ENCODE measurements at places on chromosomes 1 and 21.

DNA sequence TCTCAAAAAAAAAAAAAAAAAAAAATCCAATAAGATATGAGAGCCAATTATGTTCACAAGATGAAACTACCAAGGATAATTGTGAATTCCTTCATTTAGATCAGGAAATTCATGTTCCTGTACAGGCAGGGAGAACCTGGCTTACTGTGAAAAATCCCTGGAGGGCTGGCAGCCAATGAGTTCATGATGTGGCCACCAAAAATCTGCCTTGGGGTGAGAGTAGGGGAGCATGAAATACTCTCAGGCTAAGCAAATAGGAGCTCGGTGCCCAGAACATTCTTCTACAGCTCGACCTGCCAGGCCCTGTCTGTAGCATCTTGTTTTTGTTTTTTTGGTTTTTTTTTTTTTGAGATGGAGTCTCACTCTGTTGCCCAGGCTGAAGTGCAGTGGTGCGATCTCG lies 50.1 kb downstream of the PIK3CD start:
- no peak for DNase-seq

- DNase-seq = peak; percentile 31
Observed at GRCh38 chr1:84998642-84999280, 1.8 kb upstream of the MCOLN2 start.

- no peak for DNase-seq
Observed at GRCh38 chr1:46525253-46525983, 26.0 kb downstream of the KNCN start.

DNA sequence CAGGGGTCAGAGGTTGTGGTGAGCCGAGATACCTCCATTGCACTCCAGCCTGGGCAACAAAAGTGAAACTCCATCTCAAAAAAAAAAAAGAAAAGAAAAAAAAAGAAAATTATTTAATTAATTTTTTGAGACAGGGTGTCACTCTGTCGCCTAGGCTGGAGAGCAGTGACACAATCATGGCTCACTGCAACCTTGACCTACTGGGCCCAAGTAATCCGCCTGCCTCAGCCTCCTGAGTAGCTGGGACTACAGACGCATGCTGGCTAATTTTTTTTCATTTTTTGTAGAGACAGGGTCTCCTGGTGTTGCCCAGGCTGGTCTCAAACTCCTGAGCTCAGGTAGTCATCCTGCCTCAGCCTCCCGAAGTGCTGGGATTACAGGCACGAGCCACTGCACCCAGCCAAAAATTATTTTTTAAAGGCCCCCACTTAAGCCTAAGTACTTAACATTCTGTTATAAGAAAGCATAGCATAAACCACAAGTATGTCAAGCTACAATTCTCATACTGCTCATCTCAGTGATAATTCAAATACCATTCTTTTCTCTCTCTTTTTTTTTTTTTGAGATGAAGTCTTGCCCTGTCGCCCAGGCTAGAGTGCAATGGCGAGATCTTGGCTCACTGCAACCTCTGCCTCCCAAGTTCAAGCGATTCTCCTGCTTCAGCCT lies 19.9 kb downstream of the NUCKS1 start:
- no peak for DNase-seq

DNA sequence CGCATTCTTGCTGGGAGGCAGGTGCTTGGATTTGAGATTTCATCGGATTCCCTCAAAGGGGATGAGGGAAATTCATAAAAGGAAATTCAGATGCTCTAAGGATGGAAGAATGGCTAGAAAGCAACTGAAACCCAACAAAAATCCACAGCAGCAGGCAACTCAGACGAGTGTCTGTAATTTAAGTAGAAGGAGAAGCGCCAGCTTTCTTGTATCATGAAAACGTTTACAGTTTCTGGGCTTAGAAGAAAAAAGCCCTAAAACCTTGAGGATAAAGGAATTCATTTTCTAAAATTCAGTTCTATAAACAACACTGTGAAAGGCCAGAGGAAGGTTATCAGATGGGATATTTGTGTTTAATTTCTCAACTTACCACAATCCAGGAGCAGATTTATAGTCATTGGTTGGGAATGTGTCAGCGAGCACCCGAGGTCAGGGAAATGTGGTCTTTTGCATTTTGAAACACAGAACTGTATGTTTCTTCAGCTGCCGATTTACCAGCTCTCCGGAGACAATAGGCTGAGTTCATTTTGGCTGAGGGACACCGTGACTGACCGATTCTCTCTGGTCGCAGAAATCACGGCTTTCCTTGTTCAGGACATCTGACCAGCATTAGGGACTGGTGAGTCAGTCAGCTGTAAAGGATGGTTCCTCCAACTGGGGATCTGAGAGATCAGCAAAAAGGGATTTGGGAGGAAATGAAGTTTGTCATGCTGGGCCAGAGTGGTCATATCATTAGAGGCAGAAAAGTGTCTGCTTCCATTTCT lies 111.6 kb upstream of the ERRFI1 start:
- no peak for DNase-seq

DNA sequence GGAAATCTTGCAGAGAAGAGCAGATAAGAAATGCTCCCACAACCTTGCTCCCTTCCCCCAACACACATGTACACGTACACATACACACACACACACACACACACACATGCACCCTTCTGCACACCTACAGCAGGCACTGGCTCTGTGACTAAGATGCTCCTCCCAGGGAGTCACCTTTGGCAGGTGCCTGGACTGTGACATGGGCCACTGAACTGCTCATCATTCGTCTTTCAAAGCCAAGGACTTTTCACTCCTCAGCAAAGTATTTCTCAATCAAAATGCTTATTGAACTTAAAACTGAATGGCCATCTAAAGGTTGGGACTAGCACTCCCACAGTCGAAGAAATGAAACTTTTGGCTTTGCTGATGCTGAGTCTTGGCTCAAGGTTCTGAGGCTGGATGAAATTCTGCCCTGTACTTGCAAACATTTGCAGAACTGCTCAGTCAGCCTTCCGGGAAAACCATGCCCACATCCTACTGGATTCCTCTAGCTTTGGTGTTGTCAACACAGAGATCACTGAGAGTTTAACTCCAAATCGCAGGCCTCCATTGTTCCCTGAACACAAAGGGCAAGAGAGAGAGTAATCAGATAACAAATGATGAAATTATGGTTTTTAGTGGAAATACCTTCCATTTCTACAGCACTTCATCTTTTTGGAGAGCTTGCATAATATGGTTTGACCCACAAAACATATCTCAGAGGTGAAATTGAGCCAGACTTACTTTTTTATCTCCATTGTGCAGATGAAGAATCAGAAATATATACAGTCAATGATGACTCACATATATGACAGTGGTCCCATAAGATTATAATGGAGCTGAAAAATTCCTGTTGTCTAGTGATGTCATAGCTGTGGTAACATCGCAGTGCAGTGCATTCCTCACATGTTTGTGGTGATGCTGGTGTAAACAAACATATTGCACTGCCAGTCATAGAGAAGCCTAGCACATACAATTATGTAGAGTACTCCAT lies 72.4 kb upstream of the BCAR3 start:
- no peak for DNase-seq

GRCh38 chr1:67171978-67172377 lies 5.7 kb downstream of the IL23R start:
- no peak for DNase-seq

DNA sequence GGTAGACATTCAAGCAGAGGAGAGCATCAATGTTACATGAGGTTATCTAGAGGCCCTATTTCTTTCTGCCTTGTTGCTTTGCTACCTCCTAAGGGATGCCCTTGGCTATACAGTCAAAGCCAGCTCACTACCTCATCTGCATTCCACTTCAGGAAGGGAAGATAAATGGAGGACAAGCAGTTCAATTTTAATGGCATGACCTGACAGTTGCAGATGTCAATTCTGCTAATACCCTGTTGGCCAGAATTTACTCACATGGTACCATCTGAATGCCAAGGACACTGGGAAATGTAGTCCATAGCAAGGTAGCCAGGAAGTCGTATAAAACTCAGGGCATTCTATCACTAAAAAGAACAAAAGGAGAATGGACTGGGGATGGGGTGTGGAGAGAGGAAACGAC lies 31.5 kb downstream of the PALMD start:
- DNase-seq = no peak

DNA sequence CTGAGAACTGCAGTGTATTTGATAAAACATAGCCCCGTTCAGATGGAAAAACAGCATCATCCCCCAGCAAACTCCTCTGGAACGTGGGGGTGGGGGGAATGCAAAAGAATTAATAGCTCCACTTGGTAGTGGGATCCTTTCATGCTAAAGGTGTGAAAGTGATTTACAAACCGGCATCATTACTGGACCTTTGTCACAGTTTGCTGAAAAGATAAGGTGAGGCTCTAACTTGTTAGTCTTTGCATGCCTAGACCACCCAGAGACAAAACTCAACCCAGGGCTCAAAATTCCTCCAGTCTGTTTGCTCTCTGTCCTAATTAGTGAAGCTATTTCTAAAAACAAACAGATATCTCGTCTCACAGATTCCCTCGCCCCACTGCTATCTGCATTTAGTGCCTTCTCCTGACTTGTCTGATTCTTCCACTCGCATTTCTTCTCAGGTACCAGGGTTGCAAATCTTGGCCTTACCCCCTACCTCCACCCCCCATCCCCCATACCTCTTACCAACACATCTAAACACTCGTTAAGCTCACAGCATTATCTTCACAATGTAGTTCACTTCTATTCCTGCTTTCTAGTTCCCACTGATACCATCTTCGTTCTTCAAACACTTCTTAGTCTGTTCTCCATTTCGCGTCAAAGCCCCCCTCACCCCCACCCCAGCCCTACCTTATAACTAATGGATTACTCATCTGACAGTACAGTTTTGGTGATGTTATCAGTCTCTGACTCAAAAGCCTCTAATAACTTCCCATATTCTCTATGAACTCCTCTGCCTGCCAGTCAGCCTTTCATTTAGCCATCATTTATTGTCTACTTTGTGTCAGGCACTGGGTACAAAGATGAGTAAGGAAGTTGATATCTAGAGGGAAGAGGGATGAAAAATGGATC lies 11.8 kb downstream of the IER5 start:
- peak; percentile 32 for DNase-seq

- no peak for DNase-seq
Observed at GRCh38 chr21:20730441-20730840, 267.8 kb upstream of the NCAM2 start.

DNA sequence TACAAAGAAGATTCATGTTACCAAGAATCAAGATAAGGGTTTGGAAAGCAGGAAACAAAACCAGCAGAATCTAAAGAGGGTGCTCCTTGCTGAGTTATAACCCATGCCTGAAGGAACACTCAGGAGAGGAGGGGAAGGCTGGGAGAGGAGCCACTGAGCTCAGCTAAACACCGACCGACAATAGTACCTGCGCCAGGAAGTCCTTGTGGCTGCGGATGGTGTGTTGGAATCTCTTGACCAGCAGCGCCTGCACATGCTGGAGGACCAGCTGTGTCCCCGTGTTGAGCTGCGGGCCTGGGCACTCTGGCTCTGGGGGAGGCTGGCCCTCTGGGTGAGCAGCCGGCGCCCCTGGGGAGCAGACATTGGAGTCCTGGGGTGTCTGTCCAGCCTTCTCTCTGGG lies 89.4 kb downstream of the ABCA4 start:
- DNase-seq = no peak

DNA sequence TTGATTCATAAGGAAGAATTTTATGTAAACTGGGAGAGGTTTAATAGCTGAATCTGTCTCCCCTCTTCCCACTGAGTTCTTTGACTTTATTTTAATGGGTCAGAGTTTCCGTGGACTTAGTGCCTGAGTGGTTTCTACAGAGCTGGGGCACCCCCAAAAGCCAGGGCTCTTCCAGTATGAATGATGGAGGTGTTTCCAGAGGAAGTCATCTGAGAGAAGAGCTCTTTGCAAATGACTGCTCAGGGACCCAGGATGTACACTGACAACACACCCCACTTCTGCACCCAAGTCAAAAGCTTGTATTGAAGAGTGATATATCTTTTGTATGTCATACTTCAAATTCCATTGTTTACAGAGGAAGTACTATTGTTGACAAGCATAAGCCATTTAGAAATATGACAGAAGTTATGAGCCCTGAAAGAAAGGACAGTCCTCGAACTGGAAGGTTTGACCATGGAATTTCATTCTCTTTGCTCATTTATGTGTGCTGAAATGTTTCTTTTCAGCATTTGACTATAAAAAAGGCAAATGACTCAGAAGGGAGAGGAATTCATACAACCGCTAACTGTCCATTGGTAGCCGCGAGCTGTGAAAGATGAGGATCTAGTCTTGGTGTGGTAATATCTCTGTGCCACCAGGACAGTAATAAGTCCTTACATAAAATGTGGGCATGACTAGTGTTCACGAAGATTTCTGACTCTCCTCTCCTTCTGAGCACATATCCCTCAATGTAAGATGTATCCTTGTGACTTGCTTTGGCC lies 25.4 kb upstream of the LMX1A start:
- no peak for DNase-seq

DNA sequence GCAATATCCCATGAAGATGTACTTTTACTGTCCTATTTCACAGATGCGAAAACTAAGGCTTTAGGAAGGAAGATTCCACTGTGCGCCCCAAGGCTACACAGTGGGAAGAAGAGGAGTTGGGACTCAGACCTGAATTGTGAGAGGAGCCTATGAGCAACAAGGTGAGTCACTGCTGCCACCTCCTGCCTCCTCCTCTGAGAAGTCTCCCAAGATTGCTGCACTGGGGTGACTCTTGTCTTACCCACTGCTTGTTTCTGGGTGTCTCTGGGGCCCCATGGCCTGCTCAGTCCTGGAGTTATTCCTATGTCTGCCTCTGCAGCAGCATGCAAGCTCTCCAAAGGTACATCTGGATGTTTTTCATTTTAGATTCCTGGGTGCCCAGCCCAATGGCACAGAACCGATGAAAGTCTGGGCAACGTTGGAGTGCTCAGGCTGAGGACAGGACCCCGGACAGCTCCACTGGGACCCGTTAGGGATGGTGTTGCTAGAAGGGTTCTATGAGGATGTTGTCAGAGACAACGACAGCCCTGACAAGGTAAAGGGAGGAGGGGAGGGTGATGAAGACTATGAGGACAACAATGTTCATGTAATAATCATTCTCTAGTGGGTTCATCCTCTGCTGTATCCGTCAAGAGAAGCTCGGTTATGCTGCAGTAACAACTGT lies 11.0 kb upstream of the C1QA start:
- no peak for DNase-seq

GRCh38 chr1:231444059-231444458 lies 22.0 kb upstream of the EGLN1 start:
- DNase-seq = no peak

DNA sequence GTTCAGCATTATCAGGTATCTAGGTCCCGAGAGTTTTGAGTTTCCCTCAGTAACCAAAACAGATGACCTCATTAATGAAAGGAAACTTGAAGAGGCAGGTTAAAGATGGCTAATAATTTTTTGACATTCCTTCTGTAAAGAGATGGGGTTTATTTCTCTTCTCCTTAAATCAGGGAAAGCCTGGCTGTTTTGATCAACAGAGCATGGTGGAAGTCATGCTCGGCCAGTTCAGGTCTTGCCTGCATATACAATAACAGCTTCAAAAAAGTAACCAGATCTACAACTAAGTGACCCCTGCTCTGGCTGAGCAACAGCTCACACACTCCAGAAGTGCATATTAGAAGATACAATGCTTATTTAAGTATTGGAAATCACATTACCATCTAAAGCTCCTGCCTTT lies 36.6 kb upstream of the POU2F1 start:
- DNase-seq = no peak

DNA sequence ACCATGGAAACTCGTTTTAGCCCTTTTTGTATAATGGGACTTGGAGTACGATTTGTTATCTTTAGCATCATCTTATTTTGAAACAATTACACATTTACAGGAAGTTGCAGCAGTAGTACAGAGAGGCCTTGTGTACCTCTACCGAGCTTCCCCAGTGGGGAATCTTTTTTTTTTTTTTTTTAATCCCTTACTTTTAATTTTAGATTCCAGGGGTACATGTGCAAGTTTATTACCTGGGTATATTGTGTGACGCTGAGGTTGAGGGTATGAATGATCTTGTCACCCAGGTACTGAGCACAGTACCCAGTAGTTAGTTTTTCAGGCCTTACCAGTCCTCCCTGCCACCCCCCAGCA lies 45.9 kb downstream of the HHAT start:
- no peak for DNase-seq
